ENCODE measurements at places on chromosomes 12 and 14.

GRCh38 chr12:111406474-111407376 is 1.0 kb downstream of the SH2B3 start:
- no peak for DNase-seq

- DNase-seq = peak; percentile 45
Measured at GRCh38 chr14:36217732-36218131, 41.2 kb upstream of the PTCSC3 start.

DNA sequence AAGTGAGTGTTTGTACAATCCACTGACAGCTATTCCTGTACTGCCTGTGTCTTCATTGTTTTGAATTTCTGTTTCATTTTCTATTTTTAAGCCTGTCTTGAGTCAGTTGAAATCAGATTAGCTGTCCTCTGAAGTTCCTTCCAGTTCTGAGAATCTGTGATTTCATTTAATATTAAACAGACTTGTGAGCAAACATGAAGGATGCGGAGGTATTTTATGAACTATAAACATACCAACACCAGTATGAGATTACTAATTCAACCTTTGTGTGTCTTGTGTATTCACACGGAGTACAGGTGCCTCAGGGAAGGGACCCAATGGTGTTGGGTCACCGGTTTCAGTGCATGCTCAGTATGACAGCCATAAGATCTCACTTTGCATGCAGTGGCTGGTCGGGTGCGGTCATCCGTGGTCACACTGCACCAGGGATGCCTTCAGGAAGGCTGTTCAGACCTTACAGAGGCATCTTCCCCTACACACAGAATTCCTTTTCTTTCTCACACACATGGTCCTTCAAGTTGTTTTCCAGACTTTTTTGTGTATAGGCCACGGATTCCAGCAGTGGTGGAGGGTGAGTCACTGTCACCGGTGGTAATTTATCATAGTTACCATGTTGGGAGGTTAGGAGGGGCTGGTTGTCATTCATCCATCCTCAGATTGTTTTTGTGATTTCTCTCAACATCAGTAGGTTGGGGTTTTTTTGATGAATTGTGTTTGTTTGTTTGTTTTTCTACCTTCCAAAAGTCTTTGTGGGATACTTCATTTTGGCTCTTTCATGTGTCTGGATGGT is 103.0 kb upstream of the SFSWAP start:
- no peak for DNase-seq

DNA sequence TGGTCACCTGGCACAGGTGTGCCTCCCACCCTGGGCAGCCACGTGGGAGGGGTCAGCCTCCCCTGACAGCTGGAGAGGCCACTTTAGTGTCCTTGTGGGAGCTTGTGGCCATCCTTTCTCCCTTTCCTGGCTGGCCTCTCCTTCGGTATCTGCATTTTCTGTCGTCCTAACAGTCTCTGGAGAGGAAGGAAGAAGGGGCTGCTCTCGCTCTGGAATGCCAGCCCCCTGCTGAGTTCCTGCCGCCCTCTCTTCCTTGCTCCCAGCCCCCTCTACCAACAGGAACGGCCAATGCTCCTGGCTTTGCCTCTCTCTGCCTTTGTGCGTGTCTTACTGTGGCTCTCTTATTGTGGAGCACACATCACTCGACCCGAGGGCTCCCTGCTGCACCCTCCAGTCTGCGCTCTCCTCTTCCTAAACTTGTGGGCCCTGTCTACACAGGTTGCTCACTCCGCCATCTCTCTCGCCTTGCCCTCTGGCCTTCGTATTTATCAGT is 70.8 kb downstream of the FBXL14 start:
- no peak for DNase-seq

DNA sequence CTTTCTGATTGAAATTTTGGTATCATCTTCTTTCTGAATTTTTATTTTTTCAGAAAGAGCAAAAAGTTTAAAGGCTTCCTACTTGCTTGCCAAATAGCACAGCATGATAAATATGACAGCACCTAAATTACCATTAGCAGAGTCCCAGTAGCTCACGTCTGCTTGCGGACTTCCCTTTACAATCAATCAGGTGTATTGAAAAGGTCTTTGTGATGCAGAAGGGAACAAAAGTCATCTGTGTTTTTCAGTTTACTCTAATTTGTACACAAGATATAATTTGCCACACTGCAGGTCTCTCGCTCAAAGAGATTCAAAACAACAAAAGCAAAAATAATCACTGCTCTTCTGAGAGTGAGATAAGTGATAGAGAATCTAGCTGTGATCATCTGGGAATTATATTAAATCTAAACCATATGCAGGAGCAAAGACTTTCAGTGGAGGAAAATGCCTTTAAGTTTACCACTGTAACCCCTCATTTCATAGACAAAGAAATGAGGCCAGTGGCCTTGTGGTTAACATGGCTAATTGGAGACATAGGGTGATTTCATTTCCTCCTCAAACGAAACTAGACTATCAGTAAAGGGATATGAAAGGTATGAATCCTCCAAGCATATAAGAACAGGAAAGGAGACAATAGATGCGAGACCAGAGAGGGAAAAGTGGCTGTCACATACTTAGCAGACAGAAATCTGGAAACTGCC is 240.8 kb upstream of the TMPO start:
- no peak for DNase-seq

DNA sequence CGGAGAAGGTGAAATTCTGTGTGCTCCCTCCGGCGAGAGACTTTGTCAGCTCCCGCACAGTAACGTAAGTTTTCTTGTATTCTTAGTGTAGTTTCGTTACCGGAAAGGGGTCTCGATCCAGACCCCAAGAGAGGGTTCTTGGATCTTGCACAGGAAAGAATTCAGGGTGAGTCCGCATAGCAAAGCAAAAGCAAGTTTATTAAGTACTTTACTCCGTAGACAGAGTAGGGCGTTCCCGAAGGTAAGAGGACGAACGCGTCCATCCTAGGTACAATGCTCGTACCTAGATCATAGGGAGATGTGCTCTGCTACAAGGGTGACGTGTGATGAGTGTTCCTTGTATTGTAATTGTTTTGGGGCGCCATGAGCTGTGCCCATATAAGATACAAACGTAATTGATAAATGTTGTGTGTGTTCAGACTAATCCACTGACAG is 293 bp downstream of the IFI27L1 start:
- no peak for DNase-seq

DNA sequence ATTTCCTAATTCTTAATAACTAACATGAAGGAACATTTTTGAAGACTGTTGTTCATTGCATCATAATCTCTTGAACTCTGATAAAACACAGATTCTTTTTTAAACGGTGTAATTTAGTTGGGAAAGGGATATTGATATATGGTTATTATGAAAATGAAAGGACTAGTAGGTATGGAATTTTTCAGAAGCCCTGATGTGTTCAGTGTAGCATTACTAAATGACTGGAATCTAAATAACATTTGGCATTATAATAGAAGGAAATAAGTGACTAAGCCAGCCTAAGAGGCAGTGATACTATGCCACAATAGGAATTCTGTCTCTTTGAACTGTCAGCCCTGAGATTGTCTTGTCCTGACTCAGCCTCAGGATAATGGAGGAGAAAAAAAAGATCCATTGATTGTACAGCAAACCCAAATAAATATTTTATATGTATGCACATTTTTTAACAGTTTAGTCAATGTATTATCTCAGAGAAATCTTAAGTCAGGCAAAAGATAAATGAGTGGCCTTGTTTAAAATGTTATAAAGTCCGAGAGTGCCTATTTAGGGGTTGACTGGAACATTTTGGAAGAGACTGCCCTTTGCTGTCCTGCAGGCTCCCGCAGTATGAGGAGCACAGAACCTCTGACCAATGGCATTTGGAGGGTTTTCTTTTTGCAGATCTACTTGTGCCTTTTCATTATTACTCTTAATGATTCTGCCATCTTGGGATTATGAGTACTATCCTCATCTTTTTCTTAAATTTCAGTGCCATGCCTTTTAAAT is 271.2 kb downstream of the EGLN3 start:
- peak; percentile 66 for DNase-seq

- peak; percentile 44 for DNase-seq
Measured at GRCh38 chr12:28759333-28759732, 389.7 kb upstream of the FAR2 start.

- no peak for DNase-seq
Measured at GRCh38 chr12:58301730-58302122, 360.4 kb downstream of the ATP23 start.

- DNase-seq = no peak
Measured at GRCh38 chr12:86735851-86736250, 479.7 kb upstream of the MGAT4C start.

DNA sequence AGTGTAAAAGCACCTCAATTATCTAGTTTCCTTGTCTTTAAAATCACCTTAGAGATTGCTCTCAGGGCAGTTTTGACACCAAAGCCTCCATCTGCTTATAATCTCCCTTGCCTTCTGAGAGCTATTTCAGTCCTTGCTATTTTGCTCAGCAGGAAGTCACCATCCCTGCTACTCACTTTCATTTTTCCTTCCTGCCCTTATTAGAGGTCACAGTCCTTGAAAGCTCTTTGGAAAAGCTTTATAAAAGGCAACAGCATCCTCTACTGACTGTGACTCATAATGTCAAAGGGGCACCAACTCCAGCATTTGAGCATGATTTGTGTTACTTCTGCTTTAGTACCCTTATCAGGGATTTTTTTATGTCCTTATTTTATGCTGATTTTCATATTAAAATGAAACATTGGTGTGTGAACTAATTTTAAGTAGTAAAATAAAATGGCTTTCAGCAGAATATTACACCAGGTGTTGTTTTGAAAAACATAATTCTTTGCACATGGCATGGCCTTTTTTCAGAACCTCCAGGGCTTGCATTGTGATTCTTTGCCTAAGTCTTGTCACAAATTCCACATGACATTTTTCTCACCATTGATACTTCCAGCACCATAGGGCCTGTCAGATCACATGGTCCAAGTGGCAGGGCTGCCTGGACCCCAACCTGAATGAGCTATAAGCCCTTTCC is 213.0 kb downstream of the ADAMTS20 start:
- peak; percentile 64 for DNase-seq

- peak; percentile 49 for DNase-seq
Measured at GRCh38 chr14:57617510-57617909, 123.9 kb upstream of the CCDC198 start.

DNA sequence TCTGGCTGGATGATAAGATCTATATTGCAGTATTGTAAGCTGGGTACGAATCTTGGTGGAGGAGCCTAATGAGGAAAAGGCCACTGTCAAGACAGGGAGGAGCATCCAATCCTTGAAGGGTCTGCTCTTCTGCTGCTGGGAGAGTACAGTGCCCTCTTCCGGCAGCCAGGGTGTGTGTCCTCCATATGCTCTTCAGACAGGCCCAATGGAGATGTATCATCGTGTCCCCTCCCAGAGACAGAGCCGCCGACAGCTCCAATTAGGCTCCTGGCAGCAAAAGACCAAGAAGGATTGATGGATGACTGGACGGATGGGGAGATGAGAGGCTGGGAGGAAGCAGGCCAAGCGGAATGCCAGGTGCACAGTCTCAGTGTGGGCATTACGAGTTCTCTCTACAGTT is 51.6 kb upstream of the PIWIL1 start:
- DNase-seq = no peak

DNA sequence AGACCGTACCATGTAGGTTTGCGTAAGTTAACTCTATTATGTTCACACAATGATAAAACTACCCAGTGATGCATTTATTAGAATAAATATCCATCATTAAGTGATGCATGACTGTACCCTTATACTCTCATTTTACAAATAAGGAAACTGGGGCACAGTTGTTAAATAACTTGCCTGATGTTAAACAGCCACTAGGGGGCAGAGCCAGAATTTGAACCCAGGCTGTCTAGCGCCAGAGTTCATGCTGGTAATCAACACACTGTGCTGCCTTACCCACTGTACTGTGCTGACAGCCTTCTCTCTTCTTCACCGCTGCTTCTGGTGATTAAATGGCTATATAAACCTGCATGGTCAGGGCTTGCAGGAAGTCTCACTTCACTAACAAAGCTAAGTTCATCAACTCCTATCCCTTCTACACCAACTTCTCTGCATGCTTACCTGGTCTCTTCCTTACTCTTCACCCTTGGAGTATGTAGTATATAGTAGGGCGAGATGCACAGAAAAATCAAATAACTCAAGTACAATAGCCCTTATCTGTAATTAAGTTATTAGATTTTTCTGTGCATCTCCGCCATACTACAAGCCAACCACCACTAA is 43.6 kb upstream of the APPL2 start:
- DNase-seq = no peak

DNA sequence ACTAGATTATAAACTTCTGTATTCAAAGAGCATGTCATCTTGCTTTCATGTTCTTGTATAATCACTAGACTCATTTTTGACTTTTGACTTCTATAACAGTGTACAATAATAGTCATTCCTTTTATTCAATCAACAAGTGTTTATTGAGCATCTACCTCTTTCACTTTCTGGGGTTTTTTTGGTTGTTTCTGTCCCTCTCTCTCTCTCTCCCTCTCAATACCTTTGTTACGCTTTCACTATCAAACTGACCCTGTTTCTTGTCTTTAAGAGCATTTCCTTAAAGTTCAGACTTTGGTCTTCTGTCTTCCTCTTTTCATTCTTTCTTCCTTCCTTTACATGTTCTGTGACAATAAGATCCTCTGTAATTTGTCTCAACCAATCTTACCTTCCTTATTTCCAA is 49.5 kb downstream of the GPR137C start:
- DNase-seq = no peak

DNA sequence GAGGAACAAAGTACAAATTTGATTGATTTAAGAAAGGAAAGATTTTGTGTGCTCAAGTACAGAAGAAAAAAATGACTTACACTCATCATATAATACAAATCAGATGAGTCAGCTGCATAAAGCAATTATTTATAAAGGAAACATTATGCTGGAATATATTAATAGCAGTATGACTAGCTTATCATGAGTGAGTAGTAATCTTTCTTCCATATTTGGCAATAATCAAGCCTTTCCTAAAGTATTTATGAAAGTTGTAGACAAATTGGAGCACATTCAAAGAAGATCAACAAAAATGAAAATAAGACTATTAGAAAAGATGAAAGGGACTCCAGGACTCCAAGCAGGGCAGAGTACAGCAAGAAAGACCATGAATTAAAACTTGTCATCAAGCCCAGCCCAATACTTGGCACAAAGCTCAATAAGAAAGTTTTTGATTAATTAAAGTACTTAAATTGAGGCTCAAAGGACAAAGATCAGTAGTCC is 32.8 kb downstream of the CCER1 start:
- no peak for DNase-seq

DNA sequence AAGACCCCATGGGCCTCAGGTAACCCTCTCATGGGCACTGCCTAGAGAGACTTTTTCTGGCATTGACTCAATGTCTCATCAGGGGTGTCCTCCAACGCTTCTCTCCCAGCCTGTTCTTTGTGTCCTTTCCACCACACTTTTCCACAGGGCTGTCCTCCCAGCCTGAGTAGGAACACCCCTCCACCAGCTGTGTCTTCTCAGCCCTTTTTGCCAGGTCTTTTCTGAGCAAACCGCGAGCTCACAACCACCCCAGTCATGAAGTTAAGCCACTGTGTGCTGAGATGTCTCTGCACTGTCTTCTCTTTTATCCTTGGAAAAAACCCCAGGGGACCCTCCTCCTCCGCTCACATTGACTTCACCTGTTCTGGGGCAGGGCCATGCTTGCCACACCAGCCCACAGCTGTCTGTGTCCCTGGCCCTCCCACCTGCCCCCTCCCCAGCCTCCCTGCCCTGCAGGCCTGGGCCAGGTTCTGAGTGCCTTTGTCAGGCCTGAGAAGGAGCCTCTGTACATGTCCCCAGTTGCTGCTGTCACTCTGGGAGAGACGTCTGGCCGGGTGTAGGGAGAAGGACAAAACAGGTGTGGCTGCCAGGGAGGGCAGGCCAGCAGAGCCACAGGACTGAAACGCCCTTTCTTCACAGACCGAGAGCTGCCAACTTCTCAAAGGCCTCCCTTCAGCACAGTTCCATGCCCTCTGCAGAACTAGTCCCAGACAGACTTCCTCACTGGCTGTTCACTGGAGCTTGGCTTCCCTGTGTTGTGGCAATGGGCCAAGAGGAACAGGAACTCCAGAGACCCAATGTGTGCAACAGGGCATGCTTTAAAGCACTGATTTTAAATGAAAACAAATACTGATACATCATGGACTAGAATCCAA is 50.5 kb upstream of the PNMA1 start:
- DNase-seq = no peak

Measured in urothelium cell line (cell line).